Urinary bladder (tissue), 4 donors: ENCODE measurements at places on chromosomes 13 and 19. TPM values are rescaled to one million over a fixed set of nuclear protein-coding genes. Genes with fewer than 3 reads are reported as not detected.

DNA sequence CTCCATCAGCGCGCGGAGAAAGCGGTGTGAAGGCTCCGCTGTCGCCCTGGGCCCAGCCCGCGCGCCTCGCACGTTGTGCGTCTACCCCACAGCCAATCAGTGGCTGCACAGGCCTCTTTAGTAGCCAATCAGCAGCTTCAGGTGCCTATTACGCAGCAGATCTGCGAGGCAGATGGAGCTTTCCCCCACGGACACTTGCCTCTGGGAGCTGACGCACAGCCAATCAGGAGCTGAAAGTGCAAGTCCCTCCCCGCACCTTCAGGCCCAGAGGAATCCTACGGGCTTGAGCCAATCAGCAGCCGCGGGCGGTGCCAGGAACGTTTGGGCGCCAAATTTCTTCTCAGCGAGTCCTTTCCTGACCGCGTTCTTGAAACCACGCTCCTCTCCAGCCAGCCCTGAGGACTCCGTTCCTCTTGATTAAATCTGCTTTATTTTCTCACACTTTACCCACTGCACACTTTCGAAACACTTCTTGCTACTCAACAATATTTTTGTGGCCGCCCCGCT is 39.9 kb downstream of the SIGLEC7 start:
- DNase-seq = no peak

The NXNL1 gene
- total RNA-seq = not detected

The ZIC5 gene
- not detected for total RNA-seq

DNA sequence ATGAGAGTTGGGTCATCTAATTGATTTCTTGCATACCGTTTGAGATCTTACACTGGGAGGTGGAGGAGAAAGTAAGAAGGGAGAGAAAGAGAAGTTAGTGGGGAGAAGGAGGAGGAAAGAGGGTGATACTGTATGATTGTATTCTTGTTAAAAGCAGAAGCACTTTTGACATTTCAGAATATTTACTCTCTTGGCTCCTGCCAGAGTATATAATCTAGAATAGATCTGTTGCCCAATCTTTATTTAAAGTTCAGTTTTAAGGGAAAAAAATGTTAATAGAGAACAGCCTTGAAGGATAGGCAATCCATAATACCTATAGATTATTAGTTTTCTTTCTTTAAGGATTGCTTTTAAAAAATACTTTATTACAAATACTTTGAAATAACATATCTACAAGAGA is 41.5 kb downstream of the PDS5B start:
- DNase-seq = no peak

The OR7G2 gene
- total RNA-seq = not detected

The EPS8L1 gene
- total RNA-seq = 3.0 TPM

DNA sequence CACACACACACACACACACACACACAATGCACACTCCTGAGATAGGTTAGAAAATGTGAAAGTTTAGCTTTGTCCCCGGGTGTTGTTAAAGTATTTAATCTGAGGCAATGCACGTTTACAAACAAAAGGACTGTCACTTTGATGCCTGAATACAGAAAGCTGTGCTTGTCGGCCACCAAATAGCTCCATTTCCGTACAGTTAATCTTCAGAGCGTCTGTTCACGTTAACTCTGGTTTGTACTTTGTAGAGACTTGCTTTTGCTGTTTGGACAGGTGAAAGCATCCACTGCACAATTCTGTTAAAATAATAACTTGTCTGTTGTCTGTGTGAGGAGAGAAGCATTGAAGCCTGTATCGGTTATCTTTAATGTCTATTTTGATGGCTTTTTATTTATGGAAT is 267.8 kb downstream of the FGF9 start:
- DNase-seq = no peak

DNA sequence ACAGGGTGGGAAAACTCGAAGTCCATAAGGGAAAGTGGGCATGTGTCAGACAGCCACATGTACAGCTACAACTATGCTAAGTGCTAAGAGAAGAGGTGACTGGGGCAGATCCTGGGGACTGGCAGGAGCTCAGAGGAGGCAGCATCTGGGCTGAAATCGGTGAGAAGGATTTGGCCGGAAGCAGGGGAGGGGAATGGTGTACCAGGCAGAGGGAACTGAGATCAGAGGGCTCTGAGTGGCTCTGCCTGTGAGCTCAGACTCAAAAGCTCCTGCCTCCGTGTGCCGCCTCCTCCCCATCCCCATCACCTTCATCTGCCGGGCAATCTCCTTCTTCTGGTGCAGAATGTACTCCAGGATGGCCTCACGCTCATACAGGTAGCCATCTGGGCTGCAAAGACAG is 21.8 kb downstream of the NOSIP start:
- DNase-seq = no peak

DNA sequence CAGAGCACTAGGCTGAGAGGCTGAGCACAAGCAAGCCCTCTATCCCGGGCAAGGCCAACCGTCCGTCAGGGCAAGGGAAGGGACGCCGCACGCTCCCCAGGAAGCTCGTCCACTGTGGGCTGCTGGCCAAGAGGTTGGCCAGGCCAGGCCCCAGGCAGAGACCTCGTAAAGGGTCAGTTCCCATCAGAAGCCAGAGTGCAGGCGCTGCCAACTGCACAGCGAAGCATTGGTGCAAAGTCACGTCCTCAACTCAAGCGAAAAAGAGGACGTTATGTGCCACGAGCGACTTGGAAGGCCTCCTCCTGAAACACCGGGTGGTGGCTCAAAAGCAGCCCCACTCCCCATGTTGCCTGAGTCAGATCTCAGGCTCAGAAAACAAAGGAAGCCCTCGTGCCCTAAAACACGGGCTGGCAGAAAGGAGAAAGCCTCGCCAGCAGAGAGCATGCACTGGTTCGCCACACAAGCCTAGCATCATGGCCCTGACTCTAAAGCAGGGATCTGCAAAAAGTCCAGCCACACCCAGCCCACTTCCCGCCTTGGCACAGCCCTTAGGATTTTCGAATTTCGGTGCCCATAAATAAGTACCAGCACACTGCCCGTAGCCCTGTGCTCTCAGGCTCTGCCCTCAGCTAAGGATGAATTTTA is 4.7 kb downstream of the AKAP8 start:
- DNase-seq = no peak

DNA sequence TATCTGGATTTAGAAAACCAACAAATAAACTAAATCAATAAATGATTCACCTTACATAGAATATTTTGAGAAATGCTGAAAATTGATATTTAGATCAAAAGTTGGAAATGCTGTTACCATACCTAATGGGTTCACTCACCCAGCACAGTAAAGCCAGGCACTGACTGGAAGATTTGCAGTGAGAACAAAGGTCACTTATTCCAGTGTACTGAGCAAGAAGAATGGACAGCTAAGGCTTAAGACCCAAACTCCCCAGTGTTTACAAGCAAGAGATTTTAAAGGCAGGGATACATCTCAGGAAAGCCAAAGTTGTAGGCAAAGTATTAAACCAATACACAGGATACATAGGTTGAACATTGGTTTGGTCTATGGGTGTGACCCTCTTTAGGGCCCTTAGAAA is 523.9 kb upstream of the PCDH9 start:
- DNase-seq = no peak

DNA sequence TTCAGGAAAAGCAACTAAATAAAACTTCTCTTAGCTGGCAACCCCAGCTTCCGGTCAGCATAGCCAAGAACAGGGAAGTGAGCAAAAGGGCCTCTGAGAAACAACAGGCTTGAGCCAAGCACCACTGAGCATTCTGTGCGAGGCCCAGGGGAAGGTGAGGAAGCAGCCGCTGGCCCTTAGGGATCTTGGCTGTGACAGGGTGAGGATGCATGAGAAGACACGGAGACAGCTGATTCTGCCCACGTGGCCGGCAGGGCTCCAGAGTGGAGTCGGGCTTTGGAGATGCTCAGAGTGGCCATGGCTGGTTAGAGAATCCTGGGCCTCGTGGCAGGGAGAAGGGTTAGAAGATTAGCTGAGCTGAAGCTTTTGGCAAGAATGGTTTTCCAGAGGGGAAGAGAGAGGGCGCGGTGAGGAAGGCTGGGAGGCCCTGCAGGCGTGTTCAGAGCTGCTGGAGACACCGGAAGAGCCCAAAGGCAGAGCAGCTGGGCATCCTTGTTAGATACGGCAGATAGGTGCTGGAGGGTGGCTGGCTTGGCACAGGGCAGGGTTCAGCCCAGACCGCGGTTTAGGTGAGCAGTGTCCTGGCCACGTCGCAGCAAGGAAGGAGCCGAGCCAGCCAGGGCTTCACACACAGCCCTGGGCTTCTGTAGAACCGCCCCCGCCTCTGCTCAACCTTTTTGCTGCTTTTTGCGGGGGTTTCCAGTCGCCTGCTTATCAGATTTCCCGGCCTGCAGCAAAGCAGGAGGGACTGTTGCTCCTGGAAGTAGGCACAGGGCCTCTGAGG is 17.3 kb downstream of the UPF1 start:
- DNase-seq = no peak

DNA sequence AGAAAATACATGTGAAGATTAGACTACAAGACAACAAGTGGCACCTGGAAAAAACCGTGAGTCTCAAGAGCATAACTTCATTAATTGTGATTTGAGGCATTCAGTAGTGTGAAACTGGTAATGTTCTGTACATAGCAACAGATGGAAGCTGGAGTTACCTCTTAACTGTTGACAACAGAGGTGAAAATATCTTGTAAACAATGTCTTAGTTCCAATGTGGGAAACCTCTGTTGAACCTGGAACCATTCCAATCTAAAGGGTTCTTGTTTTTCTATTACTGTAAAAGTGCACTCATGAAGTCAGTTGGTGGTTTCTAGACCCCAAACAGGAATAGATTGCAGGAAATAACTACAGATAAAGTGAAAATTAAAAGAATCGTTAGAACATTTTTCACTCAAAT is 728.4 kb downstream of the SLITRK1 start:
- no peak for DNase-seq

DNA sequence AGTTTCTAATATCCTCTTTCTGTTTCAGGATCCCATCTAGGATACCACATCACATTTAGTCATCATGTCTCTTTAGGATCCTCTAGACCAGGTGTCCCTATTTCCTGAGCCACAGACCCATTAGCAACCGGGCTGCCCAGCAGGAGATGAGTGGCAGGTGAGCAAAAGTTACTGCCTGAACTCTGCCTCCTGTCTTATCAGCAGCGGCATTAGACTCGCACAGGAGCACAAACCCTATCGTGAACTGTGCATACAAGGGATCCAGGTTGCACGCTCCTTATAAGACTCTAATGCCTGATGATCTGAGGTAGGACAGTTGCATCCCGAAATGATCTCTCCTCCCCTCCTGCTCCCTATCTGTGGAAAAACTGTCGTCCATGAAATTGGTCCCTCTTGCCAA is 7.8 kb upstream of the CEBPG start:
- DNase-seq = no peak

- DNase-seq = no peak
Measured at GRCh38 chr13:39552246-39552645, 50.7 kb downstream of the LHFPL6 start.

DNA sequence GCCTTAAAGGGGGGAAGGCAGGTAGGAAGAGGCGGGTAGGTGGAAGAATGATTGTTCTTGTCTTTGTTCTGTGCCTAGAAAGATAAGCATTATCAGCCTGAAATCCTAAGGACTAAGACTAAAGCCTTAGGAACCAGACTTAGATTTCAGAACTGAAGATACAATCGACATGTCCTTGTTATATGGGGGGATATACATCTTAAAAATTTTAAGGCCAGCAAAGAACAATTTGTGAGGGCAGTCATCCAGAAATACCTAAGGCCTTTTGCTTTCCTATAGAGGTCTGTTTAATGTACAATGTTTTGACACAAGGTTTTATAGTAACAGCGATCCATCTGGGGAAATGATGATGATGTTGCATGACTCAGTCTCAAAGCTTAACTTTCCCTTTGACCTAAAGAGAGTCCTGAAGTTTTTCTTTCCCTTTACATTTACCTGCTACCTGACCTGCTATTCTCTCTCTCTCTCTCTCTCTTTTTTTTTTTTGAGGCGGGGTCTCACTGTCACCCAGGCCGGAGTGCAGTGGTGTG is 20.2 kb upstream of the CEACAM6 start:
- DNase-seq = no peak

GRCh38 chr19:15614507-15615379 is at the start of gene CYP4F8:
Gene CYP4F8 (plus strand): TSS chr19:15615218. CDS start chr19:15615617, 399 bp downstream.
- DNase-seq = no peak

The NLRP9 gene
- not detected for total RNA-seq

DNA sequence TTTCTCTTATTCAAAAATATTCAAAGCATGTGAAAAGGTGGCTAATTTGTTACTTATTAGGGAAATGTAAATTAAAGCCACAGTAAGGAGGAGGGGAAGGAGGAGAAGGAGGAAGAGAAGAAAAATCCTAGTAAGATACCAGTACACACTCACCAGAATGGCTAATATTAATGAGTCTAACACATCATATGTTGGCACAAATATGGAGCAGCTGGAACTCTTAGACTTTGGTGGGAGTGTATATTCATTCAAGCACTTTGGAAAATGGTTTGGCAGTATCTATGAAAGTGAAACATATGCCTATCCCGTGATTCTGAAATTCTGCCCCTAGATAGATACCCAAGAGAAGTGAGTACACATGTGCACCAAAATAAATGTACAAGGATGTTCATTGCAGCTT is 38.1 kb upstream of the RGCC start:
- DNase-seq = no peak

DNA sequence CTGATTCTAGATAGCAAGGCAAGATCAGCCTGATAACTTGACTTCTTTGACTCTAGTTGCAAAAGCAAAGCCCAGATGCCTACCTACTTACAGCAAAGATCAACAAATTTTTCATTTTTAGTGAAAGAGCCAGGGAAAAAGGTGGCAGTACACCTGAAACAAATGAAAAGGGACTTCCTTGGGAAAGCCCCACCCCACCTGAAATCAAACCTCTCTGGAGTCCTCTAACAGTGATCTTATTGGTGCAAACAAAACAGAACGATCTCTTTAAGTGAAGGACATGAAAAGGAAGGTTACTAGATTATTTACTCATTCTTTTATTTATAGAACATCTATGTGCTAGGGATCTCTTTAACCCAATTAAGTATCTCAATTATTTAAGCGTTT is 507 bp upstream of the LCP1 start:
- no peak for DNase-seq

DNA sequence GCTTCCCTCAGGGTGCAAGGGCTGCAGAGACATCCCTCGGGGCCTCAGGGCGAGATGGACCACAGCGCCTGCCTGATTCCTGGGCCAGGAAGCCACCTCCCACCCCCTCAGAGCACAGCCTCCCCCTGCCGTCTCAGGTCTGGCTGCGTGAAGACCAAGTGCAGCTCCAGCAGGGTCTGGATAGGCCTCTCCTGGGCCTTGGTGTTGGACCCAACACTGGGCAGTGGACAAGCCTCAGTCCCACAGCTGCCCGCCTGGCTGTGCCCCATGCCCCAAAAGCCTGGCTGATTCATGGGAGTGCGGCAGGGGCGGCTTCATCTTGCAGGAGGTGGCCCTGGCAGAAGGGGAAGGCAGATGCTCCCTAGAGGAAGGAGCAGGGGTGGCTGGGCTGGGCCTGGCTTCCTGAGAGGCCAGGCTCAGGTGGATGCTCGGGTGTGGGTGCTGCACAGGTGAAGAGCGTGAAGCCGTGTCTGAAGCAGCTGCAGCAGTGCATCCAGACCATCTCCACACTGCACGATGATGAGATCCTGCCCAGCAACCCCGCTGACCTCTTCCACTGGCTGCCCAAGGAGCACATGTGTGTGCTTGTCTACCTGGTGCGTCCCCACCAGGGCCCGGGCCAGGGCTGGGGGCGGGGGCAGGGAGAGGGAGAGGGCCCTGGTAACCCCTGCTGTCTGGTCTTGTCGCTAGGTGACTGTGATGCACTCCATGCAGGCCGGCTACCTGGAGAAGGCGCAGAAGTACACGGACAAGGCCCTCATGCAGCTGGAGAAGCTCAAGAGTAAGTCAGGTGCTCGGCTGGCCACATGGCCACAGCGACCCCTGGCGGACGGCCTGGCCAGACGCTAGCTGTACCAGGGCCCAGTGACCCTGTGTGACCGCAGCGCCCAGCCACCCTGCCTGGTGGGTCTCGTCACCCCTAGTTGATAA is 21.7 kb downstream of the MAU2 start:
- no peak for DNase-seq
